NCI-H1105 treated with DMSO at 0.1 percent for 48 hours (cell line): ENCODE measurements at places on chromosomes 6 and 20.

DNA sequence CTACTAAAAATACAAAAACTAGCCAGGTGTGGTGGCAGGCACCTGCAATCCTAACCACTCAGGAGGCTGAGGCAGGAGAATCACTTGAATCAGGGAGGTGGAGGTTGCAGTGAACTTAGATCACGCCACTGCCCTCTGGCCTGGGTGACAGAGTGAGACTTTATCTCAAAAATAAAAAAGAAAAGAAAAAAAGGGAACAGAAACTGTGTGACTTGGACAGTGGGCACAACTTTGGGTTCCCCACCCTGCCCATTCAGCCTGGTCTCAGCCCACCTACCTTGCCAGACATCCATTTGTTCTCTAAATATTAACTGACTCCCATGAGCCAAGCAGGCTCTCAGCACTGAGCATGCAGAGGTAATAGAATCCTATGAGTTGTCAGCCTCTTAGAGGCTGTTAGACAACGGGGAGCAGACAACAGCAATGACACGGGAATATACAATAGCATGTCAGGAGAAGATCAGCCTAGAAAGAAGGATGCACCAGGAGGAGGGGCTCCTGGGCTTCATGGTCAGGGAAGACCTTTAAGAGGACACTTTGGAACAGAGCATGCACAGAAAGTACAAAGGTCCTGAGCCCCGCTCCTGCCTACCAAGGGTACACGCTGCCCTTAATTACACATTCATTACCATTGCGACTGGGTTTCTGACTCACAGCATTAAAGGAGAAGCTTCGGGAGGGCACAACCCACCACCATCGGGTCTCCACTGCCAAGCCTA lies 20.0 kb downstream of the FAM209B start:
- DNase-seq, result no peak

GRCh38 chr20:6384380-6384779 lies 261.6 kb upstream of the FERMT1 start:
- no peak for DNase-seq

DNA sequence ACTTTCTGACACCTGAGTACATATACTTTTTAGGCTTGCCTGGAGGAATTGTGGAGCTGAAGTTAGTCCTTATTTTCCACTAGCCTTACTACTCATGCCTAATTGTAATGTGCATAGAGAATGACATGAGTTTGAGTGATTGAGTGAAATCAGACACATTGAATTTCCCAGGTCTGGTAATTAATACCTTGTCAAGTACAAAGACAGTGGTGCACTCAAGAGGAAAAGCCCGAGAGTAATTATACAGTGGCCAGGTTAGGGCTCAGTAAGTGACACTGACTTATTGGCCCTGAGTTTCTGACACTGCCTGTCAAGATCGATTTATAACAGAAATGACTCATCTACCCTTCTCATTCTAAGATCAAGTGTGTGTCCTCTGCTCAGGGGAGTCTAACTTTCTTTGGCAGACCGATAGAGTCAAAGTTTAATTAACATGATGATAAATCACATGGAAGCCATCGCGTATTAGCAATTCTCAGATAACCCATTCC lies 288.3 kb downstream of the TPBG start:
- DNase-seq, result peak; percentile 54

- DNase-seq, result no peak
These were observed 243.6 kb downstream of the CLIC5 start for GRCh38 chr6:45772051-45772450.
